ENCODE measurements at places on chromosomes 3 and 15.

GRCh38 chr15:68302729-68303128 is 25.2 kb downstream of the FEM1B start:
- no peak for DNase-seq

DNA sequence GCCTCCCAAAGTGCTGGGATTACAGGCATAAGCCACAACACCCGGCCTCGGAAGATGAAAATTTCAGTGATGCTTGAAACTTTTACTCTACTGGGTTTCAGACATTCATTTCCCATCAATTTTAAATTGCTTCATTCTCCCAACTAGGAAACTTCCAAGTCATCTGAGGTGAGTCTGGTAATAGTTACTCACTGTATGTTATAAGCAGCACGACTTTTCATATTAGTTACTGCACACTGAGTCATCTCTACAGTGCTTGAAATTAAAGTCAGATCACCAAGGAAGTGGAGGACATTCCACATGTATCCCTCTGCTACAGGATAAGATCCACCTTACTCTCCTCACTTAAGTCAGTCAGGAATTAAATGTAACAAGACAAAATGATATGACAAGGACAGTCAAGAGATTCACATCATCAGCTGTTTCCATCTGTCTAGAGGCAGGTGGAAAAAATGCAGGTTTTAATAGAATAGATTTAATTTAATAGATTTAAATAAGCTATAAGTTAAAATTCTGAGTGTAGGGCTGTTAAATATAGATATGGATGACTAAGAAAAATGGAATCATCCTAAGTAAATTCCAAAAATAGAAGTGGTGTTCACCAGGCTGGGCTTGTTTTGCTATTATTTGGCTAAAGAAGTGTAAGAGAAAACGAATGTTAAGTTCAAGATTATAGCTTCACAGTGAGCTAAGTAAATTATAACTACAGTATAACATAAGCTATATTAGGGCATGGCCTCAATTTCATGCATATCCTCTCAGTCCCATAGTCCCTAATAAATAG is 104.4 kb downstream of the TMCO5A start:
- DNase-seq: no peak

DNA sequence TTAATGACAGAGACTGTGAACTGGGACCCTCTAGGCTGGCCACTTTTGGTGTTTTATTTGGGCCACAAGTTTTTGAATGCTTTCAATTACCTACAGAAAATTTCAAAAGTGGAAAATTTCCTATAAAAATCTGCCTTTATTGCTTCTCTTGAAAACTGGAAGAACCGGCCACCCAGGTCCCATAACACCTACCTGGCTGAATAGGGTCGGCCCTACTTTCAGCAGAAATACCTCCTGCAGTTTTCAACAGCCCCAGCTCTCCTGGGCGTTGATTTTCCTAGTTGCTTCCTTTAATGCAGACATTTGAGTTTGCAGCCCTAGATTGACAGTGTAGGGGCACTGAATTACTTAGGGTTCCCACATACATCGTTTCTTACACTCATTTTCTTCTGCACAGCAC is 719 bp upstream of the SRPRB start:
- no peak for DNase-seq

DNA sequence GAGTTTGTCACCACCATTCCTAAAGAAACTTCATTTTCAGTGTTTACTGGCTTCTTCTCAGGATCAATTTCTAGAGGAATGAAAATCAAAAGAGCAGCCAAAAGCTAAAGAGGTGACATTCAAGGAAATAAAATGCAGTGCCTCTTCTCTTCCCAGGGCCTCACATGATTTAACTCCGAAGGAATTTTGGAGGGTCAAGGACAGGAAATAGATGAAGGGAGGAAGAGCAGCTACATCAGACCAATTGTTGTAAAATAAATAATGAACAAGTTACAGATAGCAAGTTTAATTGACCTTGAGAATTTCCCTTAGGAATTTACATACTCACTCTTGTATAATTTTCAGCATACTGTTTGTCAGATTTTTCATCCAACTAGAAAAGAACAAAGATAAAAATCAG is 78.1 kb downstream of the LRRFIP2 start:
- no peak for DNase-seq

GRCh38 chr3:112346491-112347122 is 13.7 kb downstream of the CD200 start:
- DNase-seq: no peak

GRCh38 chr15:39255760-39256159 is 325.1 kb upstream of the THBS1 start:
- DNase-seq: no peak

GRCh38 chr3:134029734-134030378 is at the start of gene SLCO2A1:
SLCO2A1 (minus strand) TSS chr3:134029925; CDS start chr3:134029802, 123 bp downstream.
- no peak for DNase-seq

DNA sequence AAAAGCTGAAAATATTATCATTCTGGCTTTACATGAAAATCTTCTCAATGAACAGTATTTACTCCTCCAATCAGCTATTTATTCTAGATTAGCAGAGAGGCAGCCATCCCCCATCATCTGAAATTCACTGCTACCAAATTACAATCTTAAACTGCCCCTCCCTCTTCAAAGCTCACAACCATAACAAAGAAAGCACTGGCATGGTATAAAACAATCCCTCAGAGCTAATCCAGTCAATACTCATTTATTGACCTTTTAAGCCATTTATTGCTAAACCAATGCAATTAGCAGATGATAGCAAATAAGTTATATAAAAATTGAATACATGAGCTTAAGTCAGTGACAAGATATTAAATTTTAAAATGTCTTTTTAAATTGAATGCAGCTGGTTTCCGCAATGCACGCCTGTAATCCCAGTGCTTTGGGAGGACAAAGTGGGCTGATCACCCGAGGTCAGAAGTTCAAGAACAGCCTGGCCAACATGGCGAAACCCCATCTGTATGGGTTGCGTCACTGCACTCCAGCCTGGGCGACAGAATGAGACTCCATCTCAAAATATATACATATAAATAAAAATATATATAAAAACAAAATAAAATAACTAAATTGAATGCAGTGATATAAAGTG is 12.1 kb downstream of the SLC4A7 start:
- DNase-seq: no peak

DNA sequence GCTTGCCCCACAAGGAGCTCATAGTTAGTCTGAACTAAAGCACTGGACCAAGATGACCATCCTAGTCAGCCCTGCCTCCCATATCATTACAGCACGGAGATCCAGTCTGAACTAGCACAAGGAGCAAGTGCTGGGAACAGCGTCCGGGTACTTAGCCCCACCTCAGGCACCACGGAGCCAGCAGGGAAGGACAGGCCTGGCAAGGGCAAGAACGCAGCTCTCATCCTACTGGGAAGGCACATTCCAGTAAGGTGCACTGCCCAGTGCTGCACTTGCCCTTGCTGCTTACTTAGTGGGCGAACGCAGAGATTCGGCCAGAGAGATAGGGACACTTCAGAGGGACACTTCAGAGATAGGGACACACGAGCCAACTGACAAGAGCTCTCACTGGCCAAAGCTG is 27.6 kb downstream of the SEC61A1 start:
- DNase-seq: no peak

DNA sequence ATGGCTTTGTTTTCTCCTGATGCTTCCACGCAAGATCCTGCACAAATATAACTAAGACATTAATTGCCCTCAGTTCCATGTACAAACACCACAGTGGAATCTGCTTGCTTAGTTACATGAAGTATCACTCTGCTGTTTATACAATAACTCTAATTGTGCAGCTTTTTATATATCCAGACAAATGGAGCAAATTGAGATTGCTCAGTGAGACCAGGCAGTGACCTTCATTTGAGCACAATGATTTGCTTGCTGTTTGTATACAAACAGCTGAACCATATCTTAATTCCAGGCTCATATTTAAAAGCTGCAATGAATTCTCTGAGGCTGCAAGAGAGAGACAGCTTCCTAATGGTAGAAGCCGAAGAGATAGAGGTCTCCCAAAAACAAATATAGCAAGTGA is 243.7 kb downstream of the CADPS start:
- no peak for DNase-seq

- no peak for DNase-seq
Observed at GRCh38 chr15:62109982-62110851, 43.4 kb downstream of the C2CD4A start.

- DNase-seq: no peak
Observed at GRCh38 chr3:8745619-8746370, 12.2 kb downstream of the CAV3 start.

GRCh38 chr3:11356269-11356668 is 84.1 kb downstream of the ATG7 start:
- DNase-seq: no peak

- DNase-seq: no peak
Observed at GRCh38 chr15:73684581-73685455, 635 bp downstream of the CD276 start.

GRCh38 chr15:80816049-80816653 is 37.0 kb downstream of the CEMIP start:
- no peak for DNase-seq

DNA sequence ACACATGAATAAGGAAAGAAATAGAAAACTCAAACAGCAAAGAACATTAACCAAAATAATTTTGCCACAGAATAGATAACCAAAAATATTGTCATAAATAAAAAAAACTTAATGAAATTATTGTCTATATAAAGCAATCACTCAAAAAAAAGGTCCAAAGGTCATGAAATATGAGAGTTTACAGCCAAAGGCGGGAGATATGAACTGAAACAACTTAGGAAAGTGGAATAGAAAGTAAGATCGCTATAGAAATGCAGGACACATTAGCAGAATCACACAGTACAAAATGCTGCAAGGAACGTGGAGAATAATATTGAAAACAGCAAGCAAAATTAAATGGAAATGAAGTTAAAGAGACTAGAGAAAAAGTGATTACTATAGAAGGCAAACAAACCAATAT is 375.0 kb upstream of the ARHGEF26 start:
- DNase-seq: no peak
